SK-MEL-5 (cell line): ENCODE measurements at places on chromosomes 1 and 21. TPM values are rescaled to one million over a fixed set of nuclear protein-coding genes. Genes with fewer than 3 reads are reported as not detected.

The IGSF3 gene
- 33.2 and 35.2 TPM in 2 replicates for total RNA-seq

The CRYBG2 gene
- total RNA-seq: not detected in 2 replicates

The TBX19 gene
- 1.3 and 2.2 TPM in 2 replicates for total RNA-seq

The CCDC27 gene
- 0.05 TPM in 1 of 2 replicates, not detected in the other for total RNA-seq

The FMO5 gene
- total RNA-seq: 0.98 and 1.4 TPM in 2 replicates

The C2CD2 gene
- 0.32 and 0.42 TPM in 2 replicates for total RNA-seq

The NBPF6 gene
- total RNA-seq: not detected in 2 replicates

The VCAM1 gene
- not detected in 2 replicates for total RNA-seq
